ENCODE measurements at places on chromosomes 12 and 14.

GRCh38 chr12:41485203-41485602 is 297.1 kb downstream of the PDZRN4 start:
- no peak for DNase-seq

GRCh38 chr12:39116861-39117260 is 211.5 kb upstream of the CPNE8 start:
- no peak for DNase-seq

- no peak for DNase-seq
These were observed 50.8 kb upstream of the ZFP36L1 start for GRCh38 chr14:68843471-68844209.

DNA sequence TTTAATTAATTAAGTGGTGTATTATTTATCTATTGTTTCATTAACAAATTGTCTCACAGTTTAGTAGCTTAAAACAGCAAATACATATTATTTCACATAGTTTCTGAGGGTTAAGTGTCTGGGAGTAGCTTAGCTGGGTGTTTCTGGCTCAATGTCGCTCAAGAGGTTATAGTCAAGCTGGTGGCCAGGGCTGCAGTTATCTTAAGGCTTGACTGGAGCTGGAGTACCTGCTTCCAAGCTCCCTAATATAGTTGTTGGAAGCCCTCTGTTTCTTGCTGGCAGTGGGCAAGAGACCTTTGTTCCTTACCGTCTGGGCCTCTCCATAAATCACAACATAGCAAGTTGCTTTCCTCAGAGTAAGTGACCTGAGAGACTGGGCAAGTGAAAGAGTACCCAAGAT is 66.6 kb downstream of the RAD51B start:
- no peak for DNase-seq

DNA sequence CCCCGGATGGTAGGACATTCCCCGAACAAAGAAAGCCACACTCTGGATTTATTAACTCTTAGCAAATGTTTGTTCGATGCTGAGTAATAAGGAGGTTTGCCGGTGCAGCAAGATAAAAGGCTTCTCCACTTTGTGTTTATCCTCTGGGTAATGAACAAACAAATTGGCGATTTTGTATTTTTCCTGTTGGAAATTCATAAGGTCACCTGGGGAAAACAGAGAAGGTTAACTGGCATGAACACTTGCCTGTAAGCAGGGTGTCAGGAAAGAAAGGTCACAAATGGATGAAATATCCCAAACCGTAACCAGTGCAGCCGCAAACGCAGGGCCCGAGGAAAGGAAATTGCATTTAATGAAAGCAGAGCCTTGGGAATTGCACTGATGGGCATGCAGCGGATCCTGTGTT is 132.8 kb downstream of the RMST start:
- peak; percentile 13 for DNase-seq

DNA sequence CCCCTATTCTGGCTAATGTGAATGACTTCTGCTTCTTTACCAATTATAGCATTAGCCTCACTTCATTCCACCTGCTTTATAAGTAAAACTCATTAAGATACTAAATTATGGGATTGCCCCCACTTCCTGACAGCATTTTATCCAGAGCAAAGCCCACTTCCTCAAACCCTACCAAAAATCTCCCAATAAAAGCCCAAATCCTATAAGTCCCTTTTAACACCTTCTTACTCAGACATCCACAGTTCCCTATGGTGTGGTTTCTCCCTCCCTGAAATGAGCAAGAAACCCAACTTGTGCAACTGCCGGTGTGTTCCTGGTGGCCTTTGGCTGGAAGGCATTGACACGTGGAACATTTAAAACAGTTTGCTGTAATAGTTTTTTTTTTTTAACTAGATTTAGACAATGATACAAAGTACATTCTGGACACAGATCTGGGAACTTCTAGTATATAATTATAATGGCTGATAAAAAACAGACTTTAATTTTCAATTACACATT is 53.1 kb downstream of the BRMS1L start:
- DNase-seq = no peak

DNA sequence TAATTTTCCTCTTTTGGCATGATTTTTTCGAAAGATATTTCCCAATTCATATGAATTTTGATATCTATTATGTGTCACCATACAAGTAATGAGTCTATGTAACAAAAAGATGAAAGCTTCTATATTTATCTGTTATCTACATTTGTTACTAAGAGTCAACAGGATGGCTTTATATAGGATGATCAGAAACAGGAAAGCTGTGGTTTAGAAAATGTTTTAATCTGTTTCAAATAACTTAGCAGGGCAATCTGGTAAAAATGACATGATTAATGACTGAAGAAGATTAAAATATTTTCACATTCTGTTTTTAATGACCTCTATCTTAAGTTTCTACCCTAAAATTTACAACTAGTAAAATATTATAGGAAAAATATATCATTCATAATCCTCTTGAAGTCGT is 105.8 kb downstream of the MSRB3 start:
- DNase-seq = no peak

DNA sequence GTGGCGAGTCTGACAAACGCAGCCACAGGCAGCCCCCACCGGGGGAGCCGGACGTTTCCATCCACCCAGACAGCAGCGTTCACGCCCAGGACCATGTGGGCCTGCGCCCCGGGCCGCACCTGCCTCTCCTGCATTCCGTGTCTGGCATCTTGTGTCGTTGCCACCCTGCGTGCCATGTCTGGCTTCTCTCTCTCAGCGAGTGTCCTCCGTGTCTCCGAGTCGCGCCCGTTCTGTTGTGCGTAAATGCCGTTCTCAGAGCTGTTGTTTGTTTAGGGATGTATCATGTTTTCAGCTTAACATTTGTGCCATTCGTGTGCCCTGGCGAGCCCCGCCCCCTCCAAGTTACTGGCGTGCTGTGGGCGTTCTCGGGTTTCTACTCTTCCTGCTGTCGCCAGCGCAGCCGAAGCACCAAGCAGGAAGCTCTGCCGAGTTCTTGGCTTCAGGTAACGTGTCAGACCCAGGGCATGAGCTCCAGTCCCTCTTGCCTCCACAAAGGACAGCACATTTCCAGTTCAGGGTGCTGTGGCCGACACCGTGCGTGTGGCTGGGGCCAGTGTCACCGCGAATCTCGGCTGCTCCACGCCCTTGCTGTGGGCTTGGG is 34.6 kb downstream of the NOC4L start:
- DNase-seq = peak; percentile 81

DNA sequence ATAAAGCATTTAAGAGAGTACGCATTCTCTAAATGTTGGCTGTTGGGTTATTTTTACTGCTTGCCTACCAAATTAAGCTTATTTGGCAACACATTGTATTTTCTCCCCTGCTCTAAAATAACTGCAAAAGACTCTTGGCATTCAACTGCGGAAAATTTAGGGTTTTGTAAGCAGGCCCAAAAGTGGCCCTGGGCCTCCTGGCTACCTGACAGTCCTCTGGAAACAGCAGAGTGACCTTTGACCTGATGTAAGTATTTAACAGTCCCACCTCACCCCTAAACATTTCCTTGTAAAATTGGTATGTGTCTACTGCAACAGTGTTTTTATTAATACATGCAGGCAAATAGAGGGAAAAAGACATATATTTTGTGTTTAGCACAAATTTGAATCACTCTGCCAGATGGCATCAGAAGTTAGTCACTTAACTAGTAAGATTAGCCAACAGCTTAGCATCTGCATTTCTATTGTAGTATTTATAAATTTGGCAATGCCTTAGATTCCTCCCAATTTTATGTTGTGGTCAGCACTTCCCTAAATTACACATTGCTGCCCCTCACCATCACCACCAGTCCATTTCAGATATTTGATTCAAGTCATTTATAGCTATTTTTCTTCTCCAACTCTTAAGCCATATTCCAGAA is 11.2 kb downstream of the LLPH start:
- DNase-seq = no peak

DNA sequence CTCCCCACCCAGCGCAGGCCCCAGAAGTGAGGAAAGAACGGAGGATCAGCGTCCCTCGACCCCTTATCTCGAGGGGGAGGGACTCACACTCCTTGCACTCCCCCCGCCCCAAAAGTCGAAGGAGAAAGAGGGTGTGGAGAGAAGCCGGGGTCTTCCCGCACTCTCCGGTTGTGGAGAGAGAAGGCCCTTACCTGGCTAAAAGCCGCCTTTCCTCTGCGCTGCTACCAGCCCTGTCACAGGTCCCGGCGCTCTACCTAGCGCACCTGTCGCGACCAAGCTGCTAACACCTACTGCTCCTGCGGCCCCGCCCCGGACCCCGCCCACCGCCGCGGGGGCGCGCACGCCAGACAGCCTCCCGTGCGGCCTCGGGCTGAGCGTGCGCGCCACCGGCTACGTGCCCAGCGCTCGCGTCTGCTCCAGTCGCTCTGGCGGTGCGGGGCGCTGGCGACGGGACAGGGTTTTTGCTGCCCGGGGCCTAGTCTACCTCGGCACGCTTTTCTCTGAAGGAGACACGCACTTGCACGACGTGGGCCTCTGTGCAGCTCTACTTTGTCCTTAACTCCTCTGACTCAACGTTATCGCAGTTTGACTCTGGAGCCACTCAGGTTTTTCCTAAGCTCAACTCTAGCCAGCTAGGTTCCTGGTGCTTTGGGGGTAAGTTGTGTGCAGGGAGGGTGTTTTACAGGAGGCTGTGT is at the start of gene LIMA1:
Gene LIMA1 (minus strand): TSS at position 292 of the 695 bp plus-strand sequence. CDS start 34,769 bp downstream, outside the sequence.
- DNase-seq = peak; percentile 91

GRCh38 chr12:76226397-76226796 is 121.8 kb downstream of the BBS10 start:
- DNase-seq = no peak

GRCh38 chr12:121107681-121108080 is 25.0 kb upstream of the P2RX7 start:
- no peak for DNase-seq

DNA sequence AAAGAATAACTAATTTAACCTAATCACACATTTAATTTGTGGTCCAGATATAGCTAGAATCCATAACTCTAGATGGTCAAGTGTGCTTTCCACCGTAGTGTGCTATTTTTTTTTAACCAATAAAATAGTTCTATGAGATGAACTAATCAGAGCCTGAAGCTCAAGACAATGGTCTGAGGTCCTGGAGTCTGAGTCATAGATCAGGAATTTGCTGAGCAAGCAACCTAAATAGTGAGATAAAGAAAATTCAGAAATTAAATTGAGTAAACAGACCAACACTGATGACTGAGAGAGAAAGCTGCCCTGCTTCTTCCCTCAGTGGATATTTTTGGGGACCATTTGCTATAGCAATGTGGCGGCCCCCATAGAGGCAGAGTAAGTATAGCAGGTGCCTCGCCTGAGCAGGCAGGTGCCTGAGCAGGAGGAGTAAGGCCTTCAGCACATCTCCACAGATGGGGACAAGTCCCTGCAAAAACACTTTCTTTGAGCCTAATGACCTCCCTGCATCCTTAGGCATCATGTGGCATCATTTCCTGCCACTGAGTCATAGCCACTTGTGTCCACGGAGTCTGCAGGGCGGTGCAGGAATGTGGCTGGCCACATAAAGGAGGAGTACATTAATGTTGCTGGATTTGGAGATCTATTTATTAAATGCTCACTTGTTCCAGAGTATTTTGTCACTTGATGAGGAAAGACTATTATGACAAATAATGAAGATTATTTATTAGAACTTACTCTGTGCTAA is 13.9 kb upstream of the CLEC4E start:
- no peak for DNase-seq

DNA sequence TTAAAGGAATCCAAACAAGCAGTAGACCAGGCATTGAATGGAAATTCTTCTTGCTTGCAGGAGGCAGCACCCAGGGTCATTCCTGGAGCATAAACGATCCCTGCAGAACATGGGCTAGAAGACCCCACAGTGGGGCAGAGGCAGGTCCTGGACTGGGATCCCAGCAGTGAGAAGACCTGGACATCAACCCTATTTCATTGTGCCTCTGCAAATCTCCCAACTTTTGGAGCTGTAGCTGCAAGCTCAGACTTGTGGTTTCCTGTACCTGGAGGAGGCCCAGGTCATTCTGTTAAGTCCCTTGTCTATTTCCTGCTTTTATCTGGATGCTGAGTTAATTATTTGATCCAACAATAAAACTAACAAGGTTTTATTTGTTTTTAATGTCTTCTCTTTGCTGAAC is 61.7 kb downstream of the CALM1 start:
- DNase-seq = no peak

GRCh38 chr12:94285943-94286582 is 137.7 kb downstream of the PLXNC1 start:
- no peak for DNase-seq

GRCh38 chr12:111227476-111228420 is 141.1 kb downstream of the PHETA1 start:
- DNase-seq = no peak

DNA sequence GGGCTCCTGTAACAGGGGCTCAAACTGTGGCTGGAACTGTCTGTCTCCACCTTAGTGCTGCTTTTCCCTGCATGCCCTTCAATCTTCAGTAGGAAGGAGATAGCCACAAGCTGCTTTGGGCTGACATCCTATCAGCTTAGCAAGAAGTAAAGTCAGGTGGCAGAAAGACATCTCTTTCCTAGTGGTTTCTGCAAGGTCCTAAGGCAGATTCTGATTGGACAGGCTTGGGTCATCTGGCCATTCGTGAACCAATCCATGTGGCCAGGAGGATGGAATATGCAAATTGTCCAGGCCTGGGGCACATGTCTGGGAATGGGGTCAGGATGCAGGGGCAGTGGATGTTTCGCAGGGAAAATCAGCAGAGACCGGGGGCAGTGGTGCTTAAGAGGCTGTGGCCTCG is 5.2 kb downstream of the RITA1 start:
- no peak for DNase-seq

GRCh38 chr14:64753374-64753773 is 49.1 kb downstream of the PLEKHG3 start:
- no peak for DNase-seq

DNA sequence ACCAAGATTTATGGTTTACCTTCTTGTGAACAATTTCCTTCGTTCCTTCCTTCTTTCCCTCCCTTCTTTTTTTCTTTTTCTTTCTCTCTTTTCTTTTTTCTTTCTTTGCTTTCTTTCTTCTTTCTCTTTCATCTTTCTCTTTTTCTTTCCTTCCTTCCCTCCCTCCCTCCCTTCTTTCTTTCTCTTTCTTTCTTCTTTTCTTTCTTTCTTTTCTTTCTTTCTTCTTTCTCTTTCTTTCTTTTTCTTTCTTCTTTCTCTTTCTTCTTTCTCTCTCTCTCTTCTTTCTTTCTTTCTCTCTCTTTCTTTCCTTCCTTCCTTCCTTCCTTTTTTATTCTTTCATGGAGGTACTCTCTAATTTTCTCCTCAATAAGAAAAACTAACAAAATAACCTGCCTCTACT is 462.1 kb upstream of the ATP2B1 start:
- DNase-seq = no peak

GRCh38 chr14:21734457-21735074 is 60.9 kb upstream of the OR4E1 start:
- peak; percentile 18 for DNase-seq

GRCh38 chr12:106434526-106434925 is 77.0 kb downstream of the POLR3B start:
- DNase-seq = no peak

DNA sequence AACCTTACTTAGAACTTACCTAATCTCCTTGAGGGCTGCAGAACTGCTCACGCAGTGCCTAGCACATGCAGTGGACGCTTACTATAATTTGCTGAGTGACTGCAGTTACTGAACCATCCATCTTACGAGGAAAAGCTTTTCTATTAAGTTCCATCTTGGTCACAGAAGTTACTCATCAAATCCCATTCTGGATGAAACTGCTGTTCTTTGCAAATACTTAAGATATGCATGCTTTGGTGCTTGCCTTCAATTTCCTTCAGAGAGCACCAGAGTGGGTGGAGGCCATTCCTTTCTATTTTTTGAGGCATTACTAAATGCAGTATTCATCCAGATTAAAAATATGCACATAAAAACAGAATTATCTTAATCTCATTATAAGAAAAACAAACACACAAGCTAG is 17.7 kb upstream of the PELI2 start:
- DNase-seq = no peak
